ENCODE measurements at places on chromosomes 1 and 21. TPM values are rescaled to one million over a fixed set of nuclear protein-coding genes. Genes with fewer than 3 reads are reported as not detected.

DNA sequence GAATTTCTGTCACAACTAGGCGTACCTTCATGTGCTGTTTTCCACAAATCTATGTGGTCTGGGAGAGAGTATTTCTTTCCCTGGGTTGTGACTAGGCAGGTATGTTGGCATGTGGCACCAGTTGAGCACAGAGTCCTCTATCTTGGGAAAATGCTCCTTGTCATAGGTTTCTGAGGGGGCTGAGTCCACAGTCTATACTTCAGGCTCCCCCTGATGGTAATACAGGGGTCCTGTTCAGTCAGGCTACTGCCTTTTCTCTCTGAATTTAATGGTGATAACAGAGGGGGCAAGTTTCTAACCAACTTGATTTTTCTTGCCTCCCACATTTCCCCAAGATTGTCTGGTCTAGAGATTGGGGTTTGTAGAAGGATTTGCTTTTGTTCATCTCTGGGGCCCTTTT lies 35.8 kb downstream of the VANGL1 start:
- no peaks in the 10 kb centered on the region for H3K27me3 ChIP-seq
- H3K4me3 ChIP-seq: no peak overlapping the region
- no peak overlapping the region for H3K27ac ChIP-seq
- DNase-seq: no peak
- no peaks in the 10 kb centered on the region for H3K36me3 ChIP-seq
- peaks cover 25% of the 10 kb centered on the region for H3K4me1 ChIP-seq

The RPTN gene
- total RNA-seq: not detected

The CFAP57 gene
- total RNA-seq: 0.49 TPM

The OR2T11 gene
- total RNA-seq: not detected

The HCRTR1 gene
- not detected for total RNA-seq

The CLCA4 gene
- not detected for total RNA-seq

The RCAN3 gene
- 13.3 TPM for total RNA-seq

DNA sequence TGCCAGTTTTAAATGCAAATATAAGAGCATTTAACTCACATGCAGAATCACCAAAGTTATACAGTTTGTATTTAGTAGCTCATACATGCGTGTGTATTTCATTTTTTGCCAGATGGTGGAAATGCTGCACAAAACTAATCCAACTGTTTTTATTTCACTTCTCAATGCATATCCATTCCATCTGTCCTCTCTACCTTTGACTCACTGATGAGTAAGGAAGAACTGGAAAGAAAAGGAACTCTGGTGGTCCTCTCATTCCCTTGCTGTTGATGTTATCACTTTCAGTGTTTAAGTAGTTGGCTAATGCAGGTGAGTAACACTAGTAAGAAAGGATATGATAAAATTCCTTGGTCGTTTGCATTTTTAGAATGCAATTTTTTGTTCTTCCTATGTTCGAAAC lies 5.7 kb upstream of the SLC1A7 start:
- H3K4me1 ChIP-seq: peaks cover 19% of the 10 kb centered on the region
- DNase-seq: no peak
- no peak overlapping the region for H3K27ac ChIP-seq
- no peak overlapping the region for H3K4me3 ChIP-seq

The ATP1A4 gene
- total RNA-seq: not detected

DNA sequence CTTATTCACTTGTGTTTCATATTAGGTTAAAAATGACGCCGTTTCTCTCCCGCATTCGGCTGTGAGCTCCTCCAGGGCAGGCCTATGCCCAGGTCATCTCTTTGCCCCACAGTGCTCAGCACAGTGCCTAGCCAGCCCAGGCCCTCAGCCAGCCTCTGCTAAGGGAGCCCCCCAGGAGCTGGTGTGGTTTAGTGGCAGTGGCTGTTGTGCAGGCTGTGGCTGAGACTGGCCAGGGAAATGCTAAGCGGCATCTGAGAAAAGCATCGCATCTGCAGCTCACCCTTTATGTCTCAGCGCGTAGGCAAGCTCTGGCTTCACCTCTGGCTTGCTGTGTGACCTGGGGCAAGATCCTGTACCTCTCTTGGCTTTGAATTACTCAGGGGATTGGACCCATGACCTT lies 275.1 kb downstream of the TRABD2B start:
- no peak for DNase-seq
- H3K4me3 ChIP-seq: no peak overlapping the region
- no peaks in the 10 kb centered on the region for H3K36me3 ChIP-seq
- H3K27me3 ChIP-seq: peaks cover 15% of the 10 kb centered on the region
- no peak overlapping the region for H3K27ac ChIP-seq

DNA sequence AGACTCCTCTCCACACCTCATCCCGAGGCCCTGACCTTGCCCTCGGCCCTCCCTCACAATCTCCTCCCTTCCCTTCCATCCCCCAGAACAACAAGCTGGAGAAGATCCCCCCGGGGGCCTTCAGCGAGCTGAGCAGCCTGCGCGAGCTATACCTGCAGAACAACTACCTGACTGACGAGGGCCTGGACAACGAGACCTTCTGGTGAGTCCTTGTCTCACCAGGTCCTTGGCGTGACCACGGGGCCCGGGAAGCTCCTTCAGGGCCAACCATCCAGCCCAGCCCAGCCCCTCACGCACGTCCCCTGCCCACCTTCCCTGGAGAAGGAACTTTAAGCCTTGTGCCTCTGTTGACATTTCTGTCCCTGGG lies 15.6 kb downstream of the PODN start:
- no peak overlapping the region for H3K4me3 ChIP-seq
- DNase-seq: no peak
- no peak overlapping the region for H3K27ac ChIP-seq
- H3K27me3 ChIP-seq: no peaks in the 10 kb centered on the region

- DNase-seq: no peak
- no peaks in the 10 kb centered on the region for H3K36me3 ChIP-seq
- H3K4me1 ChIP-seq: no peaks in the 10 kb centered on the region
- H3K27ac ChIP-seq: no peak overlapping the region
These were observed 12.9 kb upstream of the TMEM125 start for GRCh38 chr1:43256675-43257570.

- no peaks in the 10 kb centered on the region for H3K36me3 ChIP-seq
- H3K27ac ChIP-seq: no peak overlapping the region
- no peak overlapping the region for H3K4me3 ChIP-seq
These were observed 2.8 kb upstream of the TTC22 start for GRCh38 chr1:54803761-54804470.

DNA sequence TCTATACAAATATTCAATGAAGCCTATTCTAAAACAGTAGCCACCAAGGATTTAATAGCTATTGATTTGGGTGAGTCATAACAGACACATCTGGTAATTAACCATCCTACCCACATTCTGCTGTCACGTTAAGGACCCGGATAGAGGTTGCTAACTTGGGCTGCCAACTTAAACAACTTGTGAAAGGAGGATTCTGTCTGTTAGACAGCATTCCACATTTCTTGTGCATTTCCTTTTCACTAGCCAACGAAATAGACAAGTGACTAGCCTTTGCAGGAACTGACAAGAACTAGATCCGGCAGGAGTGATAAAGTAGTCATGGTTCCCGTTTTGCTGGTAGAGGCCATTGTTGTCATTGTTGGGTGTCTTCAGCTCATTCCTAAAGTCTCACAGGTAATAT lies 9.5 kb downstream of the DSCAM start:
- no peaks in the 10 kb centered on the region for H3K36me3 ChIP-seq
- H3K27ac ChIP-seq: no peak overlapping the region
- H3K4me3 ChIP-seq: no peak overlapping the region
- no peaks in the 10 kb centered on the region for H3K27me3 ChIP-seq

GRCh38 chr1:62727656-62728407 lies 39.6 kb upstream of the DOCK7 start:
- H3K4me3 ChIP-seq: no peak overlapping the region
- no peak overlapping the region for H3K27ac ChIP-seq
- H3K27me3 ChIP-seq: no peaks in the 10 kb centered on the region

GRCh38 chr1:42420911-42421585 lies 34.8 kb downstream of the ZMYND12 start:
- no peaks in the 10 kb centered on the region for H3K4me1 ChIP-seq
- no peak for DNase-seq
- H3K27ac ChIP-seq: no peak overlapping the region
- H3K27me3 ChIP-seq: no peaks in the 10 kb centered on the region

DNA sequence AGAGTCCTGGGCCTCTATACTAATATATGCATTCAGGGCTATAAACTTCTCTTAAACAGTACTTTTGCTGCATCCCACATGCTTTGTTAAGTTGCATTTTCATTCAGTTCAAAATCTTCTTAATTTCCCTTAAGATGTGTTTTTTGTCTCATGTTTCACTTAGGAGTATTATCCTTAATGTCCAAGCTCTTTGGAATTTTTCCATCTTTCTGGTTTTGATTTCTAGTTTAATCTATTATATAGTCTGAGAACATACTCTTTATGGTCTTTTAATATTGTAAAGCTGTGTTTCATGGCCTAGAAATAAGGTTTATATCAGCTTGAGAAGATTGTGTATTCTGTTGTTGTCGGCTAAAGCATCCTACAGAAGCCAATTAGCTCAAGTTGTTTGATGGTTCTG lies 1041.8 kb downstream of the PLA2G4A start:
- no peak overlapping the region for H3K27ac ChIP-seq
- no peaks in the 10 kb centered on the region for H3K4me1 ChIP-seq
- H3K4me3 ChIP-seq: no peak overlapping the region
- no peak for DNase-seq
- no peaks in the 10 kb centered on the region for H3K36me3 ChIP-seq
- no peaks in the 10 kb centered on the region for H3K27me3 ChIP-seq

DNA sequence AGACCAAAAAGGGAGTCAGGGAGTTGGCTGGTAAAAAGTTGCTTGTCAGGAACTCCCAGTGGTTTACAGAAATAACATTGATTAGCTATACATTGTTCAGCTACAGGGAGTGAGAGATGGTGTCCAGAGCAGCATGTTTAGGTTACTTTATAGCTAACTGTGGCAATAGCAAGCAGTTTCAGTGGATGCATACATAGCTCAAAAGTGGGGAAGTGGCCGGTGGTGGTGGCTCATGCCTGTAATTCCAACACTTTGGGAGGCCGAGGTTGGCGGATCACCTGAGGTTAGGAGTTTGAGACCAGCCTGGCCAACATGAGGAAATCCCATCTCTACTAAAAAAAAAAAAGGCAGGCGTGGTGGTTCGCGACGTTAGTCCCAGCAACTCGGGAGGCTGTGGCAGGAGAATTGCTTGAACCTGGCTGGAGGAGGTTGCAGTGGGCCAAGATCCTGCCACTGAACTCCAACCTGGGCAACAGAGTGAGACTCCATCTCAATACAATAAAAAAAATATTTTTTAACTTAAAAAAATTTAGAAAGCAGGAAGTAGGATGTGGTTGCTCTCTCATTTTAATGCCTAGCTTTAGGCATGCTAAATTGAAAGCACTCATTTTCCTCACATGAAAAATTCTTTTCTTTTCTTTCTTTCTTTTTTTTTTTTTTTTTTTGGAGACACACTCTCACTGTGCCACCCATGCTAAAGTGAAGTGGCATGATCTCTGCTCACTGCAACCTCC lies 109.7 kb downstream of the PPIAL4G start:
- no peak overlapping the region for H3K4me3 ChIP-seq
- H3K36me3 ChIP-seq: no peaks in the 10 kb centered on the region
- DNase-seq: no peak
- H3K27me3 ChIP-seq: no peaks in the 10 kb centered on the region
- H3K27ac ChIP-seq: no peak overlapping the region

GRCh38 chr1:93502571-93502970 lies 54.7 kb downstream of the FNBP1L start:
- no peak overlapping the region for H3K4me3 ChIP-seq
- H3K36me3 ChIP-seq: no peaks in the 10 kb centered on the region
- no peaks in the 10 kb centered on the region for H3K27me3 ChIP-seq

DNA sequence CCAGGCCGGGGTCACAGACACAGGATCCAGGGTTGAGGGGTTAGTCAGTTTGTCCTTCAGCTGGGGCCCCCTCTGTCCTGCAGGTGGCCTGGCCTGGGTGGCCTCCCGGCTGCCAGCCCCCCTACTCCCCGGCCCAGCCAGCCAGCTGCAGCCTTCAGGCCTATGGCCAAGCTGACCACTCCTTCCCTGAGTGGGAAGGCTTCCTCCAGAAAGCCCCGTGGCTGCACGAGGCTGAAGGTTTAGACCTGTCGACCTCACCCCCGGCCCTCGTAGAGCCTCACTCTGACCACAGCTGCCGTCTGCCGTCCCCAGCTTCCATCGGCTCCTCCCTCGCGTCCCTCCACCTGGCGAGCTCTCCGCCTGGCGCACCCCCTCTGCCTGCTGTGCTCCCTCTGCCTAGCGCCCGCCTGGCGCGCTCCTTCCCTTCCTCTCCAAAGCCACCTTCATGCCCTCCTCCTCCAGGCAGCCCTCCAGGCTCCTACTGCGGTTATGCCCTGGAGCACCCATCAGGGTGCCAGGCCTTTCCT lies 9.6 kb downstream of the TTLL10 start:
- no peaks in the 10 kb centered on the region for H3K36me3 ChIP-seq
- H3K27me3 ChIP-seq: no peaks in the 10 kb centered on the region
- no peak overlapping the region for H3K27ac ChIP-seq
- DNase-seq: no peak

DNA sequence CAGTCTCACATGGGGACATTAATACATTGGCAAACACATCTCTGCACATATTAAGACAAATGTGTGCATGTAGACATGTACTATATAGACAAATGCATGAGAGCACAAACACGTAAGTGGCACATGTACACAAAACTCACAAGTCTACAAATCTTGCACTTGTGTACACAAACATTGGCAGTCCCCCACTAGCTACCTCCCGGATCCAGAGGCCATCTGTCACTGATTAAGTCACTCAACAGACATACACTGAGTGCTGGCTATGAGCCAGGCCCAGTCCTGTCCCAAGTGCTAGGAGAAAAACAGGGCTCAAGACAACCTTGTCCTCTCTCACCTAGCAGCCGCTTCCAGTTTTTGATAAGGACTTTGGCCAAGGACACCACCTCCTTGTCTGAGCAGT lies 7.0 kb downstream of the TCEA3 start:
- no peaks in the 10 kb centered on the region for H3K36me3 ChIP-seq
- H3K27me3 ChIP-seq: no peaks in the 10 kb centered on the region
- no peak for DNase-seq
- H3K27ac ChIP-seq: no peak overlapping the region
- H3K4me1 ChIP-seq: no peaks in the 10 kb centered on the region
- H3K4me3 ChIP-seq: no peak overlapping the region

- H3K27ac ChIP-seq: peak overlapping the region; percentile 31
- peaks cover 5% of the 10 kb centered on the region for H3K36me3 ChIP-seq
- no peaks in the 10 kb centered on the region for H3K27me3 ChIP-seq
- no peak for DNase-seq
- H3K4me3 ChIP-seq: no peak overlapping the region
These were observed 9.1 kb downstream of the PLOD1 start for GRCh38 chr1:11943619-11944018.

DNA sequence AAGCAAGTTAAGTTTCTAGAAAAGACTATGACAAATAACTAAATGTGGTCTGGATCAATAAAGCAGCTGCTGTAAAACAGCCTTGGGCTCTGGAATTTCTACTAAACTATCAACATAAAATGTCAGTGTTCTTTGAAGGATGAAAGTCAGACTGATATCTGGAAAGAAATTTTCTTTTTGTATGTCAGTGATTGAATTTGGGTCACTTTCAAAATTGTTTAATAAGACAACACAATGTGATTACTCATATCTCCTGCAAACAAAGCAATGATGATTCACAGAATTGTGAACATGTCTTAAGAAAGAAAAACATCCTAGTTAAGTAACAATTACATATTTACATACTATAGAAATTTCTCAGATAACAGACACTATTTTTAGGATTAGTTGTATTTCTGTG lies 826.4 kb downstream of the PLA2G4A start:
- H3K36me3 ChIP-seq: no peaks in the 10 kb centered on the region
- H3K4me3 ChIP-seq: no peak overlapping the region
- H3K27me3 ChIP-seq: no peaks in the 10 kb centered on the region
- no peaks in the 10 kb centered on the region for H3K4me1 ChIP-seq
- no peak overlapping the region for H3K27ac ChIP-seq

- DNase-seq: no peak
- no peaks in the 10 kb centered on the region for H3K27me3 ChIP-seq
- H3K27ac ChIP-seq: peak overlapping the region; percentile 85
These were observed 728 bp downstream of the OTUD7B start for GRCh38 chr1:150009604-150010392.

The TMEM82 gene
- not detected for total RNA-seq
